ENCODE measurements at places on chromosomes 4 and X. TPM values are rescaled to one million over a fixed set of nuclear protein-coding genes. Genes with fewer than 3 reads are reported as not detected.

Gene MAOA
- 74.2 TPM for polyA plus RNA-seq

GRCh38 chrX:46582966-46583365 is 9.4 kb downstream of the CHST7 start:
- no peak for DNase-seq

DNA sequence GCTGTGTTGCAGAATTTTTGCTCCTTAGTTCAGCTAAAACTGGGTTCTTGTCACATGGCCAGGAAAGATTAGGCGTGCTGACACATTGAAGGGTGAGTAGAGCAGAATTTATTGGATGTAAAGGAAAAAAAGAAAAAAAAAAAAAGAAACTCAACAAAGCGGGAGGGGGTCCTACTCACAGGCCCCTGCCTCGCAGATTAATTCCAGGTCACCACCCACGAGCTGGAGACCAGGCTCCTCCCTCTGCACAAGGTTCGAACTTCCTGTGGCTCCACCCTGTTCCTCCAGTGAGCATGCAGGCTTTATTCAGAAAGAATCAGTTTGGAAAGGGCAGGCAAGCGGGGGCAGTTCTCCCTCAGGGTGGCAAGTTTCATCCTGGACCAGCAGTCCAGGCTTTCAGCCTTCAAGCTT is 17.1 kb downstream of the MGST2 start:
- no peak for DNase-seq

- DNase-seq = no peak
Observed at GRCh38 chr4:101886826-101887225, 96.3 kb downstream of the BANK1 start.

GRCh38 chrX:66016905-66017658 is 22.8 kb downstream of the VSIG4 start:
- no peak for DNase-seq

Data from ovary (tissue), 10 donors.